ENCODE measurements at places on chromosomes 7 and 10. TPM values are rescaled to one million over a fixed set of nuclear protein-coding genes. Genes with fewer than 3 reads are reported as not detected.

DNA sequence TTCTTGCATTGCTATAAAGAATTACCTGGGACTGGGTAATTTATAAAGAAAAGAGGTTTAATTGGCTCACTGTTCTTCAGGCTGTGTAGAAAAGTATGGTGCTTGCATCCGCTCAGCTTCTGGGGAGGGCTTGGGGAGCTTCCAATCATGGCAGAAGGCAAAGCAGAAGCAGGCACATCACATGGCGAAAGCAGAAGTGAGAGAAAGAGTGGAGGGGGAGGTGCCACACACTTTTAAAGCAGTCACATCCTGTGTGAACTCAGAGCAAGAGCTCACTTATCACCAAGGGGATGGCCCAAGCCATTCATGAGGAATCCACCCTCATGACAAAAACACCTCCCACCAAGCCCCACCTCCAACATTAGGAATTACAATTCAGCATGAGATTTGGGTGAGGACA lies 303.5 kb downstream of the OTUD1 start:
- no peaks in the 10 kb centered on the region for H3K4me1 ChIP-seq
- no peaks in the 10 kb centered on the region for H3K36me3 ChIP-seq
- no peak for DNase-seq
- no peak overlapping the region for H3K27ac ChIP-seq

The DGKI gene
- total RNA-seq = 22.3 TPM

DNA sequence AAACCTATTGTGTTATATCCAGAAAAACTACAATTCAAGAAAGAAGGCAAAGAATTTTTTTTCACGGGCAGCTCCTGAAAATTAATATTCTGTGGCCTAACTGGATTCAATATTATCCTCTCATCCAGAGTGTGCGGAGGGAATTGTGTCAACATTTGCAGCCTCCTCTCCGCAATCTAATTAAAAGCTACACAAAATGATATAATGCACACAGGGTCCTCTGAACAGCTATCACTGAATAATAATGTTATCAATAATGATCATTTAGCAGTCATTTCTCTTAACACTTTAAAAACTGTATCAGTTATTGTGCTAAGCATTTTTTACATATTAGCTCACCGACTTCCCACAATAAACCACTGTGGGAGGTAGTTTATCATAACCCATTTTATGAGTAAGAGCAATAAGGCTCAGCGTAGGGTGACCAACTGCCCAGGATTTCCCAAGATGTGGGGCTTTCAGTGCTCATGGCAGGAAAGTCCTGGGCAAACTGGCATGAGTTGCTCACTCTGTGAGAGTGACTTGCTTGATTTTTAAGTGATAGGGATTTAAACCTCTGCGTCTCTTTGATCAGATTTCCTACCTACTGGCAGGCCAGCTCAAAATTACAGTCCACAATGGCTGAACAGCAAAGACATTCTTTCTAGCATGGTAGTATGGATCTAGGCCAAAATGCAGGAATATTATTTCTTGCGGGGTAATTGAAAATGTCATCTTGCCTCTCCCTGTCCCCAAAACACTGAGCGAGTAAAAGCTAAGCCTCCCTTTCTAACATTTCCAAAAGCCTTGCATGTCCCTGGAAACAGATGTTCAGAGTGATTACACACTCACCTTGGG lies 65.7 kb downstream of the AOAH start:
- H3K4me3 ChIP-seq = no peak overlapping the region
- H3K4me1 ChIP-seq = no peaks in the 10 kb centered on the region
- no peak for DNase-seq
- no peaks in the 10 kb centered on the region for H3K36me3 ChIP-seq
- H3K27ac ChIP-seq = no peak overlapping the region
- H3K27me3 ChIP-seq = no peaks in the 10 kb centered on the region

GRCh38 chr7:77651575-77652162 lies 44.6 kb upstream of the RSBN1L start:
- no peak overlapping the region for H3K27ac ChIP-seq
- H3K4me1 ChIP-seq = peaks cover 7% of the 10 kb centered on the region
- H3K27me3 ChIP-seq = no peaks in the 10 kb centered on the region
- no peaks in the 10 kb centered on the region for H3K36me3 ChIP-seq
- no peak for DNase-seq
- no peak overlapping the region for H3K4me3 ChIP-seq

The CASD1 gene
- total RNA-seq = 12.3 TPM

DNA sequence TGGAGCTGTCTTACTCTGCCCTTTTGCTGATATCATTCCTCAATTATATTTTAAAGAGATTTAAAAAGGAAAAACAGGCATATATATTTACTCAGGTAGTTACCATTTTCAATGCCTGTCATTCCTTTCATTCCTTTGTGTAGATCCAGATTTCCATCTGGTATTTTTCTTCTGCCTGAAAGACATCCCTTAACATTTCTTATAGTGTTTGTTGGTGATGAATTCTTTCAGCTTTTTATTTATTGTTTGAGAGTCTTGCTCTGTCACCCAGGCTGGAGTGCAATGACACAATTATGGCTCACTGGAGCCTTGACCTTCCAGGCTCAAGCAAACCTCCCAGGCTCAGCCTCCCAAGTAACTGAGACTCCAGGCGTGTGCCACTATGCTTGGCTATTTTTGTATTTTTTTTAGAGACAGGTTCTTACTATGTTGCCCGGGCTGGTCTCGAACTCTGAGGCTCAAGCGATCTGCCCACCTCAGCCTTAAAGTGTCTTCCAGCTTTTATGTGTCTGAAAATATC lies 5.6 kb upstream of the POM121 start:
- H3K27me3 ChIP-seq = no peaks in the 10 kb centered on the region
- peaks cover 7% of the 10 kb centered on the region for H3K4me1 ChIP-seq
- H3K4me3 ChIP-seq = no peak overlapping the region
- DNase-seq = no peak

GRCh38 chr10:108327706-108328105 lies 1163.2 kb upstream of the SORCS1 start:
- no peak overlapping the region for H3K27ac ChIP-seq
- no peak overlapping the region for H3K4me3 ChIP-seq
- DNase-seq = no peak
- no peaks in the 10 kb centered on the region for H3K4me1 ChIP-seq
- H3K27me3 ChIP-seq = no peaks in the 10 kb centered on the region

DNA sequence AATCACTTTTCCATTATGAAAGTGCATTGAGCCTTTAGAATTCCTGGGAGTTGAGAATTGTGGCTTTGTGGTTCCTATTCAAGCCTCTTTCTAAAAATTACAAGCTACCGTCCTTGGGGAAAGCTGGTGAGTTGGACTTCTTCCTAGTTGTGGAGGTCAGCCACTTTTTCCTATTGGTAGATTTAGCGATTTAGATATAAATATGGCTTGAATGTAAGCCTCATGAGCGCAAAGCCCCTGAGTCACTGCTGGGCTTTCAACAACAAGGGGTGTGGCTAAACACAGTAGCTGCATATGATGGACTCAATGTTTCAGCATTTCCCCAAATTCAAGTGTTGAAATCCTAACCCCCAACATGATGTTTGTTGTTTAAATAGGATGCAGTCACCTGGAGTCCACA lies 150.0 kb upstream of the IGFBP3 start:
- DNase-seq = no peak
- H3K27me3 ChIP-seq = no peaks in the 10 kb centered on the region
- H3K4me3 ChIP-seq = no peak overlapping the region
- H3K36me3 ChIP-seq = no peaks in the 10 kb centered on the region

GRCh38 chr7:14218338-14218737 lies 228.9 kb upstream of the ETV1 start:
- no peak overlapping the region for H3K27ac ChIP-seq
- no peak for DNase-seq
- no peak overlapping the region for H3K4me3 ChIP-seq
- H3K4me1 ChIP-seq = peaks cover 5% of the 10 kb centered on the region
- H3K27me3 ChIP-seq = no peaks in the 10 kb centered on the region

- no peaks in the 10 kb centered on the region for H3K27me3 ChIP-seq
- peaks cover 29% of the 10 kb centered on the region for H3K36me3 ChIP-seq
- peak overlapping the region; percentile 99 for H3K27ac ChIP-seq
- peaks cover 45% of the 10 kb centered on the region for H3K4me1 ChIP-seq
- DNase-seq = peak; percentile 64
Observed at GRCh38 chr10:3774814-3775695, 10.0 kb downstream of the KLF6 start.

GRCh38 chr10:69681436-69681835 lies 51.4 kb downstream of the FAM241B start:
- H3K4me3 ChIP-seq = no peak overlapping the region
- no peak for DNase-seq
- no peaks in the 10 kb centered on the region for H3K36me3 ChIP-seq
- H3K27me3 ChIP-seq = no peaks in the 10 kb centered on the region

DNA sequence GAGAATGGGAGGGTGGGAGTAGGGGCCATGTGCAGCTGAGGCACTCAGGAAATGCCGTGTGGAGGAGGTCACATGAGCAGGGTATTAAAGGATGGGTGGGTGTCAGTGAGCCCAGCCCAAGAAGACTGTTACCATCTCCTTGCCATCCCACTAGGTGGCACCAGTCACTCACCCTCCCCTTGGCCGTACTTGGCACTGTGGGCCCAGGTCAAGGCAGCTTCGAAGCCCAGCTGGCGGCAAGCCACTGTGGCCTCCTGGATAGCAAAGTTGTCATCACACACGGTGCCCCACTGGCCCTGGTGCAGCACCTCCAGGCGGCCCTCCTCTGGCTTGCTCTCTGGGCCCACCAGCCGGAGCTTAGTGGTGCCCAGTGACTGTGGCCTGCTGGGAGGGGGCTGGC lies 5.4 kb downstream of the LOXL4 start:
- H3K27ac ChIP-seq = no peak overlapping the region
- no peak overlapping the region for H3K4me3 ChIP-seq
- H3K36me3 ChIP-seq = no peaks in the 10 kb centered on the region
- no peaks in the 10 kb centered on the region for H3K27me3 ChIP-seq
- H3K4me1 ChIP-seq = peaks cover 10% of the 10 kb centered on the region

- no peak for DNase-seq
- H3K27me3 ChIP-seq = no peaks in the 10 kb centered on the region
- H3K4me1 ChIP-seq = peaks cover 3% of the 10 kb centered on the region
- peak overlapping the region; percentile 77 for H3K4me3 ChIP-seq
- H3K27ac ChIP-seq = peak overlapping the region; percentile 77
- H3K36me3 ChIP-seq = peaks cover 20% of the 10 kb centered on the region
Observed at GRCh38 chr10:5095687-5096086, 1.5 kb downstream of the AKR1C3 start.

- H3K4me3 ChIP-seq = no peak overlapping the region
- no peak overlapping the region for H3K27ac ChIP-seq
- H3K4me1 ChIP-seq = no peaks in the 10 kb centered on the region
- no peaks in the 10 kb centered on the region for H3K27me3 ChIP-seq
- DNase-seq = no peak
- no peaks in the 10 kb centered on the region for H3K36me3 ChIP-seq
Observed at GRCh38 chr10:67095531-67095930, 169.7 kb downstream of the LRRTM3 start.

DNA sequence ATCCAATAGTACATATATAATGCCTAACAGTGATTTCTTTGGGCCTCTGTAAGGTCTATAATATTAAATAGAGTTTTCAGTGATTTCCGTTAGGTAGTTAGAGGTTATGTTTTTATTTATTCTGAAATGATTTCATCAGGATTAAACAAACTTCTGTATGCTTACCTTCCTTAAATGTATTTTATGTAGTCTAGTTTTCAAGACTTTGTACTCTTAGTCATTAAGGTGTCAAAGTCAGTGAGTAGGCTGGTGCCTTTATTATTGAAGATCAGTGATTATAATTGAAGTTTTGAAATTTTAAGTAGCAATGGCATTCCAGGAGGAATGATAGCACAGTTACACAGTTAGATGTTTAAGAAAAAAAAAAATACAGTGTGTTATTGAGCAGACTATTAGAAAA lies 20.7 kb downstream of the GNAI1 start:
- H3K27ac ChIP-seq = no peak overlapping the region
- peaks cover 5% of the 10 kb centered on the region for H3K4me1 ChIP-seq
- DNase-seq = no peak
- H3K36me3 ChIP-seq = no peaks in the 10 kb centered on the region

DNA sequence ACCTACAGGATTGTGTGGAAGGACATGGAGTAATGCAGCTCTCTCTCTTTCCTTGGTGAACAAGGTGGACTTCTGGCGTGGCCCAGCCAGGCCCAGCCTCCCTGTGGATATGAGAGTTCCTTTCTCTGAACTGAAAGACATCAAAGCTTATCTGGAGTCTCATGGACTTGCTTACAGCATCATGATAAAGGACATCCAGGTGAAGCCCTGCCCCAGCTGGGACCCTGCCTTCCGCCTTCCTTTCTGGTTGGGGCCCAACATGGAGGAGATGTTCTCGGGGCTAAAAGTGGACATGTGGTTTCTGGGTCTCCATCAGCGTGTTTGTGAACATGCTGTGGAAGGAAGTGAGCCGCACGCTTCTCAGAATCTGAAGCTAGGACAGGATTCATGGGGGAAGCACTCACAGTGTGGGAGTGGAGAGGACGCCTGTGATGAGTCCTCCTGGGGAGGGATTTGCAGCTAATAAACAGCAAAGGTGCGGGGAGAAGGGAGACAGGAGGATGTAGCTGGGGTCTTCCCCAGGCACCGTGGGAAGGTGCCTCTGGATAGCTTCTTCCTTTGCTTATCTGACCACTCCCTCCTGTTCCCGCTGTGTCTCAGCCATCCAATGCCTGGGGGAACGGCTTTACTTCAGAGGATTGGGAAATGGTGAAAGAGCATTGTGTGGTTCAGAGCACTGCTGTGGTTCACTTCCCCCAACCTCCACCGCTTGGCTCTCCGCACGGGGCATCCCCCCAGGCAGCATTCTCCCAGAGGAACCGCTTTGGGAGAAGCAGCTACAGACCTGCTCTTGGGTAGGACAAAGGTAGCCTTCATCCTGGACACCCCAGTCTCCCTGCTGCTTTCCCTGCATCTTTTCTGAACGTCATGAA lies 5.5 kb downstream of the CPA5 start:
- no peak overlapping the region for H3K4me3 ChIP-seq
- no peaks in the 10 kb centered on the region for H3K27me3 ChIP-seq
- H3K4me1 ChIP-seq = peaks cover 6% of the 10 kb centered on the region
- DNase-seq = no peak

DNA sequence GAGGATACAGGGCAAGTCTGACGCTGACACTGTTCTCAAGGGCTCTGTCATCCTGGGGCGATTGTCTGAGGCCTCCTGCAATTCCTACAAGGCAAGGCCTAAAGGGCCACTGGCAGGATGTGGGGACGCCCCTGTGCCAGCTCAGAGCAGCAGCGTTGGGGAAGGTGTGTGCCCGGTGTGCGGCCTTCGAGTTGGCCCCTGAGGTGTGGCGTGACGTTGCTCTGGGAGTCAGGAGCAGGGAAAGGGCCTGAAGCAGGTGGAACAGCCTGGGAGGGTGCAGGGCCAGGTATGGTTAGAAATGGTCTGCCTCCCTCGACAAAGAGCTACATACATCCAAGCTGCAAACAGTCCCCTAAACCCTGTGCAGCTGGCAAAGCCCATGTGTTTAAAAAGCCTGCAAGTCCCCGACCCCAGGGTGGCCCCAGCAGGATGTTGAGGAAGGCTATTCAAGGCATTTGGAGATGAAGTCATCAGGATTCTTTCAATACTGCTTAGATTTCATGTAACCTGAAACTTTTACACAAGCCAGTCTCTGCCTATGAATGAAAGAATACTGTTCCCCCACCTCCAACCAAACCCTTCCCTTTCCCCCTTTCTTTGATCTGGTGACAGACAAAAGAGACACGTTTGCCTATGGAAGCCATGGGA lies 142.5 kb upstream of the TNS3 start:
- DNase-seq = no peak
- H3K27ac ChIP-seq = no peak overlapping the region
- H3K4me1 ChIP-seq = peaks cover 9% of the 10 kb centered on the region
- H3K4me3 ChIP-seq = no peak overlapping the region

GRCh38 chr10:95236068-95236903 lies 42.2 kb downstream of the ACSM6 start:
- DNase-seq = no peak
- H3K4me3 ChIP-seq = no peak overlapping the region
- H3K27ac ChIP-seq = no peak overlapping the region
- no peaks in the 10 kb centered on the region for H3K27me3 ChIP-seq

GRCh38 chr7:148727501-148728278 lies 29.0 kb downstream of the CUL1 start:
- no peaks in the 10 kb centered on the region for H3K27me3 ChIP-seq
- no peak overlapping the region for H3K4me3 ChIP-seq
- H3K36me3 ChIP-seq = peaks cover 11% of the 10 kb centered on the region
- H3K4me1 ChIP-seq = peaks cover 19% of the 10 kb centered on the region
- no peak for DNase-seq

Data from thoracic aorta (tissue), 2 donors.